ENCODE measurements at places on chromosomes 2 and 18.

DNA sequence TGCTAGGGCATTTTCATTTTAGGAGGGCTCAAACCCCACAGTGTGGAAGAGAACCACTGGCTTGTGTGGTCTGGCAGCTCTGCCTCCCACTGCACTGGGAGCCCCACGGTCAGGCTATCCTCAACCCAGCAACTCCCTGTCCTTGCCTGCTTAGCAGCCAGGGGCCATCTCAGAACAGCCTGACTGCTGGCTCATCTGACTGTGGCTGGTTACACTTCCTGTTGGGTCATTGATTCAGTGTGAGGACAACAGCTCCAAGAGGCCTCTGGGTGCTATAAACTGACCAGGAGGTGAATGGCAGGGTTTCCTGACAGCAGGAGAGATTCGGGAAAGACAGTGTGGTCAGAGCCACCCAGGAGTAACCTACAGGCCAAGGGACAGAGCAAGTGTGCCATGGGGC lies 40.1 kb downstream of the AMER3 start:
- DNase-seq: no peak

GRCh38 chr18:48859311-48860268 lies 91.2 kb downstream of the SMAD7 start:
- no peak for DNase-seq

- DNase-seq: no peak
Measured at GRCh38 chr18:76963936-76964335, 141.6 kb downstream of the ZNF236 start.

GRCh38 chr2:150876251-150876950 lies 385.3 kb downstream of the RBM43 start:
- DNase-seq: no peak

DNA sequence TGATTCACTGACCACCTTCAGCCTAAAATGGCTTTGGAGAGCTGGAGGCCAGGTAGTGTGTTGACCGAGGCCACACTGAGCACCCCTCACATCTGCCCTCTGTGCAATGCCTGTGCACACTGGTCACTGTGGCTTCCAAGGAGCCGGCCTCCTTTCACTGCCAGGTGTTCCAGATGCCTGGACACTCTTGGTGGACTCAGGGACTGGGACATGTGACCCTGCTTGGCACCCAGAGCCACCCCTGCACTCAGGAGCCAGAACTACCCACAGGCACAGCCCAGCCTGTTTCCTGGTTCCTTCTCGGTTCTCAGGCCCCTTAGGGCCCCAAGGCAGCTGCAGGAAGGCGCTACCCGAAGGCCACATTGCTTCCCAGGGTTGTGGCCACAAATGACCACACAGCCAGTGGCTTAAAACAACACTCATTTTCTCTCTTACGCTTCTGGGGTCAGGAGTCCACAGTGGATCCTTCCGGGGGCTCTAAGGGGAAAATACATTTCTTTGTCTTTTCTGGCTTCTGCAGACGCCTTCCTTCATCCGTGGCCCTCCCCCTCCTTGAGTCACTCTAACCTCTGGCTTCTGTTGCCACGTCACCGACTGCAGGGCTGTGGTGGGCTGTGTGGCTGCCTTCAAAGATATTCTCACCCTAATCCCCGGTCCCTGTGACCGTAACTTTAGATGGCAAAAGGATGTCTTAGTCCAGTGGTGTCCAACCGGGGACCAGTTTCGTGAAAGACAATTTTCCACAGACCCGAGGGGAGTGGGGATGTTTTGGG lies 78.6 kb downstream of the ASB1 start:
- DNase-seq: no peak

DNA sequence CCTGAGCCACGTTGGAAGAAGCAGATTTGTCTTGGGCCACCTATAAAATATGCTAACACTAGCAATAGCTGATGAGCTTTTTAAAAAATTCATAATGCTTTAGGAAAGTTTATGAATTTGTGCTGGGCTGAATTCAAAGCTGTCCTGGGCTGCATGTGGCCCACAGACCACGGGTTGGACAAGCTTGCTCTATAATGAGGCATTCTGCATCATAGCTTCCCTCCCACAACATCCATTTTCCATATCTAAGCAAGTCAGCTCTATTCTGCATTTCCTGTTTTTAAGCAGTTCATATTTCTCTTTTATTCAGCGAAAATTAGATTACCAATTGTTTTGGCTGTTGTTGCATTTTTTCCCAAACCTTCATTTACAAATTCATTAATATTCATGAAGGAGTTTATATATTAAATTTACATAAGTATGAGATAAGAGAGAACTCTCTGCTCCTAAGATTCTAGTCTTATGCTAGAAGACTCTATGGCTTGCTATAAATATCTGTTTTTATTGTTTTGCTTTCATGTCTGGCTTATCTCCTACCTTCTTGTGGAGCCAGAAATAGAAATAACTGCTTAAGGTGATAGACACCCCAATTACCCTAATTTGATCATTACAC lies 114.5 kb upstream of the HNRNPA3 start:
- no peak for DNase-seq

GRCh38 chr2:2399396-2399795 lies 68.3 kb upstream of the MYT1L start:
- DNase-seq: no peak

GRCh38 chr2:146124741-146125140 lies 1604.8 kb upstream of the ZEB2 start:
- no peak for DNase-seq

- DNase-seq: no peak
Measured at GRCh38 chr2:157488877-157489276, 45.0 kb upstream of the CYTIP start.

- peak; percentile 59 for DNase-seq
Measured at GRCh38 chr2:68799140-68800026, 64.8 kb downstream of the ARHGAP25 start.

DNA sequence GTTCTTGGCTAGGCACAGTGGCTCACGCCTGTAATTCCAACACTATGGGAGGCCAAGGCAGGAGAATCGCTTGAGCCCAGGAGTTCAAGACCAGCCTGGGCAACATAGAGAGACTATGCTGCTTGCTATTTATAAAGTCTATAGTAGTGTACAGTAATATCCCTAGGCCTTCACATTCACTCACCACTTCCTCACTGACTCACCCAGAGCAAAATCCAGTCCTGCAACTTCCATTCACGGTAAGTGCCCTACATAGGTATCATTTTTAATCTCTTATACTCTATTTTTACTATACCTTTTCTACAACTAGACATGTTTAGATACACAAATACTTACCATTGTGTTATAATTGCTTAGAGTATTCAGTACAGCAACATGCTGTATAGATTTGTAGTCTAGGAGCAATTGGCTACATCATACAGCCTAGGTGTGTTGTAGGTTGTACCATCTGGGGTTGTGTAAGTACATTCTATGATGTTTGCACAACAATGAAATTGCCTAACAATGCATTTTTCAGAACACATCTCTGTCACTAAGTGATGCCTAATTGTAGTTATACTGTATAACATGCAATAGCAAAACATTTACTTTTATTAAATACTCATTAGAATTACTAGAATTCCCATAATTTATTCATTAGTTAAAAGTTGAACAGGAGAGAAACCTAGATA lies 8.8 kb downstream of the DHX57 start:
- no peak for DNase-seq

DNA sequence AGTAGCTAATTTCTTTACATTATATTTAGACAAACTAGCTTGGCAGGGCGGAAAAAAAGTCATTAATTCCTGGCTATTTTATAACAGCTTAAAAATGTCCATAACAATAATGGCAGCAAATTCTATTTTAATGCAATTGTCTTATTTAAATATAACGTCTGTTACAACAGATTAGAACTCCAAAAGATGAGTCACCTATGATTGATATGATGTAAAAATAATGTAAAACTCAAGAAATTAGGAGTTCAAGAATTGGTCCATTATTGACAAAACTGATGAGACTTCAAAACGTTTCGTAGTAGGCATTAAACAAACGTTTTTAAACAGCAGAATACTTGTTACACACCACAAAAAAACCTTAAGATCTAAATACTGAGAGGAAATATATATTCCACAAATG lies 2.7 kb downstream of the XPO1 start:
- DNase-seq: no peak

DNA sequence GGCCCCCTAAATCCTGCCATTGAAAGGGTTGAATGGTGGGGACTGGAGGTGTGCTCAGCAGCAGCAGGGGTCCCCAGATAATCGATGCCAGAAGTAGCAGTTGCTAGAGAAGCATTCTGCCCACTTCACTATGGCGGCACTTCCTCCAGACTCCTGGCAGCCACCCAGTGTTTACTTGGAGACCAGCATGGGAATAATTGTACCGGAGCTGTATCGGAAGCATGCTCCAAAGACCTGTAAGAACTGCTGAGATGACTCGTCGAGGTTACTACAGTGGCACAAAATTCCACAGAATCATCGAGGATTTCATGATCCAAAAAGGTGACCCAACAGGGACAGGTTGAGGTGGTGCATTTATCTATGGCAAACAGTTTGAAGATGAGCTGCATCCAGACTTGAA lies 11.0 kb upstream of the GAREM2 start:
- DNase-seq: no peak

DNA sequence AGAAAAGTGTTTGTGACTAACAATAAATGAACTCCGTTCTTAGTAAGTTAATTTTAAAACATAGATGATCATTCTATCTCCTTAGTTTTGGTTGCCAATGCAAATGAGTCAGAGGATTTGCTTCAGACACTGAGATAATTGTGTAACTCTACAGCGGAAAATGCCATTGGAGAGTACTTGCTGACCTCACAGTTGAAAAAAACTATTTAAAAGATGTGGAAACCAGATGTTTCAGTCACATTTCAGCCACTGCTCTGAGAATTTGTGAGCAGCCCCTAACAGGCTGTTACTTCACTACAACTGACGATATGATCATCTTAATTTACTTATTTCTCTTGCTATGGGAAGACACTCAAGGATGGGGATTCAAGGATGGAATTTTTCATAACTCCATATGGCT lies at the start of gene TNFAIP6:
Gene TNFAIP6 (plus strand): TSS at position 234 of the 400 bp plus-strand sequence. CDS start 75 bp downstream, at position 309.
- no peak for DNase-seq

GRCh38 chr2:176088048-176088936 lies 4.2 kb upstream of the HOXD13 start:
- peak; percentile 67 for DNase-seq

DNA sequence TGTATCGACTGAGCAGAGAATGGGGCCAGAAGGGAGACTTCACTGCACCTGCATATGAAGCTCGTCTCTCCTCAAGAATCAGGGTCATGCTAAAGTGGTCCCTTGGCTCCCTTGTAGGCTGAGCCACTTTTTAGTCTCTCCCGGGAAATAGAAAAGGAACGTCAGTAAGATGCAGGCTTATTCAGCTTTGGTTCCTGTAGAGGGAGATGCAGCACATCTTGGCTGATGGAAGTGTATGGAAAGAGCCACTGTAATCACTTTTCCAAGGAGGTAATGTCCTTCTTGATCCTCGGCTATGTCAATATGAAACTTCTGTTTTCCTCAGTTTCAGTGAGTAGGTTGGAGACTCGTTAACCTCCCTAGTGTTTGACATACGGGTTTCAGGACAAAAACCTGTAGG lies 235.2 kb downstream of the GCA start:
- no peak for DNase-seq

DNA sequence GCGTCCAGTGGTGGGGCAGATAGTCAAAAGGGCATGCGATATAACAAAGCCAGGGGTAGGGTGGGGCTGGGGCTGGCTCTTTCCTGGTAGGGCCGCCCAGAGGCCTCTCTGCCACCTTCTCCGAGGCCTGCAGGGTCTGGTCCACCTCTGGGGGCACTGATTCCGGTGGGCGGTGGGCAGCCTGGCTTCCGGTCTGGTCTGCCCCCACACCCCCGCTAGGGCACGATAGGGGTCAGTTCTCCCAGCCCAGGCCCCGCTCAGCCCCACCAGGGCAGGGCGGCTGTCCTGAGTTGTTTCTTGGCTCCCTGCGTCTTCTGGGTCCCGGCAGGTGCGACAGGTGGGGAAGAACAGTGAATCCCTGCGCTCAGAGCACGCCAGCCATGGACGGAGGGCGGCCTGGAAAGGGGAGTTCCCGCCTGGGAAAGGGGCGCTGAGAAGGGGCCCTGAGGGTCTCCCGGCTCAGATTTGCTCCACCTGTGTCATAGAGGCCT lies 707 bp upstream of the ERFE start:
- no peak for DNase-seq

DNA sequence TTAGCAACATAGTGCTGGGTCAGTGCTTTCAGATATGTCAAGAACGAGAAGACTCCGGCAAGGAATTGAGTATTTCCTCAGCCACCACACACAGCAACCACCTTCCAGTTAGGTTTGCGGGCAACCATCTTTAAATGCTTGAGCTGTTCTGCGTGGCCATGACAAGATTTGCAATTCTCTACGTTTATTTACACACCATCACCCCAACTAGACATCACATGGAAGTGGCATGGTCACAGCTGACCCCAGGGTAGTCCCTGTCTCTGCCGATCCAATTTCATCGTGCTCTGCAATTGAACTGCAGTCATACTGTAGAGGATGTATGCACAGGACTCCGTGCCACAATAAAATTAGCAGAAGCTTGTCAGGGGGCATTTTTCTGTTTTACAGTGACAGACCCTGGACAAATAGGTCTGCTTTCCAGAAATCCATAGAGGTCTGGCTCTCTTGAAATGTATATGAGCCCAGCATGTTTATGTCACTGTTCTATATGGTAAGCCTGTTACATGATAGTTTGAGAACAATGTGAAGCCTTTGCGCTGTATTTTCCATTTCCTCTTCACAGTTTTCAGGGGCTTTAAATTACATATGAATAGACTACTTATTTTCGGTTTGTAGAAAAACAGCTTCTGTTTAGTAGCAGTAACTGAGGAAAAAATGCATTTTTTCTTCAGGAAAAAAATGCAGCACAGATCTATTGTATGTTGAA lies 605.2 kb downstream of the NR4A2 start:
- DNase-seq: no peak

DNA sequence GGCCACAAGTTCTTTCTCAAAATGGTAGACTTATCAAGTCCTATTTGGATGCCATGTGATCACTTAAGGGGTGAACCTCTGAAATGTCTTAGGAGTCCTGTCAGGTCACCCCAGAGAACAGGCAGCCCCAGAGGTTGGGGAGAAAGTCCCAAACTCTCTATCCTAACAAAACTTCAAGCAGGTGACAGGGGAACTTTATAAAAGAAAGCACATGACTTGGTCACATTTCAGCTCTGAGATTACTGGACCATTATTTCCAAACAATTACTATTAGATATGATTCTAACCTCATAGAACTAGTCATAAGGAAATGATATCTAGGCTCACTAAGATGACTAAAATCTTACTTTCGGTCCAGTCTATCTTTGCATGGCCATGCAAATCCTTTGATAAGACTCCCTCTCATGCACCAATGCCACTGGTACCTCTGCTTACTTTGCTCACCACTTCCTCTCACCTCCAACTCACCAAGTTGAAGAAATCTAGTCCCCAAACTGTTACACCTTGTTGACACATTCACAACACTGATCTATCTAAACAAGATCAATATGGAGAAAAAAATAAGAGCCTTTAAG lies 107.0 kb downstream of the GALNT14 start:
- DNase-seq: no peak

All from NCI-H510A treated with DMSO at 0.1 percent for 48 hours (cell line).